NCI-H69 (cell line): ENCODE measurements at places on chromosomes 1 and 21.

- no peak for DNase-seq
Observed at GRCh38 chr1:84870591-84870990, 22.4 kb downstream of the LPAR3 start.

DNA sequence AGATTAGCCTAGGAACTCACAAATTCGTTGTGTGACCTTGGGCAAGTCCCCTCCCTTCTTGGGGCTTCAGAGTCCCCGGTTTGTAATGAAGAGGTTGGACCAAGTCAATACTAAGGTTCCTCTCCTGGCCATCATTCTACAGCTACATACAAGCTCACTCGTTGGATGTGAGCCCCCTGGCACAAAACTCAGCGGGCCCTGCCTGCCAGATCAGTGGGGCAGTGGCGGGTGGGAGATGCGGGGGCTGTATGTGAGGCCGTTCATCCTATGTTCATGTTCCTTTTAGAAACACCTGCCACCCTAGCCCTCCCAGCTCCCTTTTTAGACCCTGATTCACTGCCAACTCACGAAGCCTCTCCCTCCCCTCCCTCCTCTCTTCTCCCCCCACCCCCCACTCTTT lies 2.1 kb downstream of the DLGAP3 start:
- no peak for DNase-seq

DNA sequence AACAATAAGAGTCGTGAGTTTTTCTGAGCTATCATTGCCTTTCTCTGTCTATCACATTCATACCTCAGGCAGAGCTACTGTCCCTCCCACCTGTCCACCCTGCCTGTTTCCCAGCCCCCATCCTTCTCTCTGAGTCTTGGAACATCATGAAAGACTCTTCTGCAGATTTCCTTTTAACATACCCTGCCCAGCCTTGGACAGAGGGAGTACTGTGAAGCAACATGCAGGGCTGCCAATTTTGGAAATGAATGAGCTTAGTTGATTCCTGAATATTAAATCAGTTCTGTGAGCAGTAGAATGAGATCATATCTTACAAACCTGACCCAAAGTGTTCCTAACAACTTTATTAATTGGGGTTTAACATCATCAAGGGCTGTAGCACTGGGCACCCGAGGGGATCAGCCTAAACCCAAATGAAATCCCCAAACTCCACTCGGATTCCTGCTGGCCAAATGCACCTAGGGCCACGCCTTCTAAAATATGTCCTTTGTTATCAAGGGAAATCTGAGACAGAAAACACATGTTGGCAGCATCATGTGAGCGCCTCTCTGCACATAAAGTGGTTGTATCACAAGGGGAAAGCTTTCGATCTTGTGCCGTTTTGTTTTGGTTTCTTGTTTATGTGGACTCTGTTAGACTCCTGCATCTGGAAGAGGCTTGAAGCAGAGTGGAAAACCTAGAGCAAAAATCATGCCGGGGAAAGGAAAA lies 357.6 kb downstream of the KIF26B start:
- DNase-seq: peak; percentile 76

DNA sequence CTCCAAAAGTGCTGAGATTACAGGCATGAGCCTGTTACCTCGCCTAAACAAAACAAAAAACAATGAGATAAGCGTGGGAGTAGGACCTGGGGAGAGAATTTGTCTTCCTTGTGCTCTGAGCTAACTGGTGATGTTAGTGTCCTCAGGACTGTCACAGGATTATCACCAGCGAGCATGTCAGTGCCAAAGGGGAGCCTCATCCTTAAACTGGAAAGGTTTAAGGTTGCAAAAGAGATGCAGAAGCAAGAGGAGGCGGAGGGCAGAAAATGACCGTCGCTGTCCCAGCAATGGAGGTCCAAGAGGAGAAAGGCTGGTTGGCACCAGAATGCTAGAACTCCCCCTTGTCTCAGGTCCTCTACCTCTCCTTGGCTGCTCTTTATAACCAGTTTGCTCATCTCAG lies 3.9 kb downstream of the SYPL2 start:
- DNase-seq: no peak

DNA sequence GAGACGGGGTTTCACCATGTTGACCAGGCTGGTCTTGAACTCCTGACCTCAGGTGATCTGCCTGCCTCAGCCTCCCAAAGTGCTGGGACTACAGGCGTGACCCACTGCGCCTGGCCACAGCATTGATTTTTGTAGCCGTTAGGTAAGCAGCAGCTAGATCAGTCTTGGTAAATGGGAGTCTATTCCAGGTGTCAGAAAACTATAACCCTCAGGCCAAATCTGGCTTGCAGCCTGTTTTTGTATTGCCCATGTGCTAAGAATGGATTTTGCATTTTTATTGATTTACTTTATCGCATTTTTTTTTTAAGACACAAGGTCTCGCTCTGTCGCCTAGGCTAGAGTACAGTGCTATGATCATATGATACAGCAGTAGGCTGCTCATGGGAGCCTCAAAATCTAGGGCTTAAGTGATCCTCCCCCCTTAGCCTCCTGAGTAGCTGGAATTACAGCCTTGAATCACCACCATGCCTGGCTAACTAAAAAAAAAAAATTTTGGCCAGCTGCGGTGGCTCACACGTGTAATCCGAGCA lies 16.6 kb upstream of the SRSF10 start:
- no peak for DNase-seq

GRCh38 chr1:95380909-95381308 lies 146.9 kb downstream of the RWDD3 start:
- peak; percentile 83 for DNase-seq

DNA sequence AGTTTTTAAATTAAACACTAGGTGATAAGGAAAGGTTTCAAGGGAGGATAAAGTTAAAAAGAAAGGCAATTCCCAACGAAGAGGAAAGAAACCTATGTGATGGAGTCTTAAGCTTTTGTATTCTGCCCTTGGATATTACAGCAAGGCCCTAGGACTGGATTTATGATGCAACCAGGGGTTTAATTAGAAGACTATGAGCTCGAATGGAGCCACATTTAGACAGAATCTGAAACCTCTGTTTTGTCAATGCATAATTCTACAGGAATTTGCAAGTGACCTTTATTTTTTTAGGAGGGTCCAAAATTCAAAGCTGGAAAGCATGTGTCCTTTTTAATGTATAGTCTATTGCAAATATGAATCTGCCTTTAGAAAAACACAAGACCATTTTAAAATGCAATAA lies 37.9 kb downstream of the TGFB2 start:
- peak; percentile 72 for DNase-seq

- no peak for DNase-seq
Observed at GRCh38 chr1:52182874-52183400, 41.0 kb downstream of the ZFYVE9 start.

- DNase-seq: peak; percentile 35
Observed at GRCh38 chr1:101308935-101309333, 72.1 kb downstream of the S1PR1 start.

- no peak for DNase-seq
Observed at GRCh38 chr21:39110431-39110830, 72.8 kb downstream of the PSMG1 start.

DNA sequence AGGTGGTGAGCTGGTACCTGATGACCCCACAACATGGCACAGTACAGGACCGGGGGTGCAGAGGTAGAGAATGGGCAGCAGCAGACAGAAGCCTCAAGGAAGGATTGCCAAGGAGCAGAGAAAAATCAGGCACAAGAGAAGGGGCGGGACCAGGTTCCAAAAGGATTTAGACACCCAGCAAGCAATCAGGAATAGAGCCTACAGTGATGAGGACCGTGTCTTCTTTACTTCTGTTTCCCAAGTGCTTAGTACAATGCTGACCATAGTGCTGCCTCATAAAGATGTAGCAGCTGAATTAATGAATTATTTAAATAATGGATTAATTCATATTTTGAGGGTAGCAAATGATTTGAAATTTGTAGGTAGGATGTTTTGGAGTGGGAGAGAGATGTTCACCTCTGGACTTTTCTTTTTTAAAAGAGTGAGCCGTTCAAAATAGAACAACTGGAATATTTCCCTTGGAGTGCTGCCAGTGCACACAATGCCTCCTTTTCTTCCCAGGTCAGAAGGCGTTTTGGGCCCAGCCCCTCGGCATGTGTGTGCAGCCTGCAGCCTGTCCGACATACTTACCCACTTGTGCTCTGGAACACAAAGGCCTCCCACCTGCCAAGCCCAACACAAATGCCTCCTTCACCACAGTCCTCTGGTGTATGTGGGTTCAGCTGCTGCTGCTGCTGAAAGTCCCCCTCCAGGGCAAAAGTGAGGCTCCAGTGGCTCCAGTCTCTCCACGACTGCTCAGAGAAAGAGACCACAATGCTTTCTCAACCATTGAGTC lies 19.6 kb downstream of the KANK4 start:
- peak; percentile 63 for DNase-seq

DNA sequence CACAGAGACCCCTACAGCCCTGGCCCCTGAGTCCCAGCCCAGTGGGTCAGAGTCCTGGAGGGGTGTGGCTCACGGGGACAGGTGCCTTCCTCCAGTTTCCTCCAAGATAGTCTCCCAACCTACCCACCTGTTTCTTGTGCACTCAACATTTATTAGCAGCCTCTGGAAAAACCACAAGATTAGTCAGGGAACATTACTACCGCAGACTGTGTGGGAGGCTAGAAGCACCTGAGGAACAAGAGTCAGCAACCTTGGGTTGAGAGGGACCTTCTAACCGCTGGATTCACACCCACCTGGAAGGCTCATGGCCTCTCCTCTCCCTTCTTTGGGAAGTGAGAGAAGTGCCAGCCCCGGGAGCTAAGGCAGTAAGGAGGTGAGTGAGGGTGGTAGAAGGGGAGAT lies 22.5 kb upstream of the IKBKE start:
- DNase-seq: no peak
